GOT3 (cell line): ENCODE measurements at places on chromosomes 5 and 9.

DNA sequence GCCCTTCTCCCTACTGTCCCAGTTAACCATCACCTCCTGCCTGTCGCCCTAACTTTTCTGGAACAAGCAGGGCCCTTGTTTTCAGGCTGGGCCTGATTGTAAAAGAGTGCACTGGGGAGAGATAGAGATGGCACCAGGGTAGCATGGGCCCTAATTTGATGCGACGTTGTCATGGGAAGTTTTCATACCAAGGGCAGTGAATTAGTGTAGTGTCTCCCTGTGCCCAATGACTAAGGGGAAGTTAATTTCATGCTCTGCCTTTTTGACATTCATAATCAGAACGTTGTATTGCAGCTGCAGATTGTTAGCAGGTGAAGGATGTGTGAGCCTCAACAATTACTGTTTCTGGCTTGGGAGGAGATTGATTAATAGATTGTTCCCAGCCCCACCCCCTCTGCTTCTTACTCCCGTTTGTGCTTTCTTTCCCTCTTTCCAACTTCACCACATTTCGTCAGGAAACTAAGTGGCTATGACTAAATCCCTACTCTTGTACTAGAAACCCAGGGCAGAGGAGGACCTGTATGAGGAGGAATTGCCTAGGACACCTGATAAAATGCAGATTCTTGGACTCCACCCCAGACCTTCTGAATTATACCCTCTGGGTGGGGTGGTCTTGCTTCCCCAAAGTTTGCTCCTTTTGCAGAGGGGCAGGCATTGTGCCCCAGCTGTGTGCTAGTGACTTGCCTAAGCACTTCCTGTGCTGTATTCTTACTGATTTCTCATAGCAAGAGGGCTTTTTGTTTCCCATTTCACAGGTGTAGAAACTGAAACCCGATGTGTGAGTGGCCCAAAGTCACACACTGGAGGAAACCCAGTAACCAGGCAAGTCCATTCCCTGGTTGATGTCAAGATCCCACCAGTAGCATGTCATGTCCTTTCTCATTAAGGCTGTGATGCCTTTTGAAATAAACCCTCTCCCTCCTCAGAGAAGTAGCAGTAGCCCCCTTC lies 56.3 kb downstream of the DAB2IP start:
- DNase-seq: no peak

DNA sequence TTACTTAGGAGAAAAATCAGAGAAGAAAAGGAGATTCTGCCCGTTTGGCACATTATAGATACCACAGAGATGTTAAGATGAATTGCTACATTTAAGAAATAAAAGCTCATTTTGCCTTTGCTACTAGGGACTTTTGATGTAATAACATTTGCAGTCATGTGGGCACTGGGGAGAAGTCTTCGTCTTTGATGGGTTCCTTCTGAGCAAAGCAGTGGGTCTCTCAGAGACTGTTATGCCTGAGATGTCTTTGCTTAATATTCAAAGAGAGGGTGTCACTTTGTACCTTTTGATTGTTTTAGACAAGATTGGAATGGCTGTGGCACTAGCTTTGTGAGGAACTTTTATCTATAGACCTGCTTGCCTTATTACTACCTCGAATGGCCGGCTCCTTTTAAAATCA lies 25.0 kb downstream of the SLC25A25 start:
- DNase-seq: no peak

- no peak for DNase-seq
Observed at GRCh38 chr5:173329491-173330337, 1.5 kb upstream of the STC2 start.

GRCh38 chr9:113943112-113944009 lies 67.3 kb downstream of the ZNF618 start:
- no peak for DNase-seq

DNA sequence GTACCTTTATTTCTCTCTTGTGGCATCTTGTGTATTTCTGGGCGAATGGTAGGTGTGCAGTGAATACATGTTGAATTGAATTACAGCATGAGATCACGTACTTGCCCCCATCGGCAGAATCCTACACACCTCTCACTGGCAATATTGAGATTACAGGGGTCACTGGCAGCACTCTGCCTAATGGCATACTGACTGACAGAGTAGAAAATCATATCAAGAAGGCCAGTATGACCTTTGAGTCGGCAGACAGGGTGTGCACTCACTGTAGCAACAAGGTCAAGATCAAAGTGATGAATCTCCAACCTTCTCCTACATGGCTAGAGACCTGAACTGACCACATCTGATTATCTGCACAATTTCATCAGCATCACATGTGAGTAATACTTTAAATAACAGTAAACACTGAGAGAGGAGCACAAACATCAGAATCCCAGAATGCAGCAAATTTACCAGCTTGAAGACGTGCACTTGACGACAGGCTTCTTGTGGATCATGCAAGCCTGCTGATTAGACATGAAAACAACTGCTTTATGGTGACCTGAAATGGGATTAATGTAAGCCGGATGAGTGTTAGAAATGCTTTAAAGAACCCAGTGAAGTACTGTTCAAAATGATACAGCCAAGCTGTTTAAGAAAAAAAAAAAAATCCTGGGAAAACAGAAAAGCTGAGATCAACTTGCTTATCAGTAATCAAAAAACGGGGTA lies 267.1 kb upstream of the EFNA5 start:
- DNase-seq: no peak

GRCh38 chr5:37437711-37438110 lies 58.6 kb downstream of the WDR70 start:
- DNase-seq: no peak

GRCh38 chr5:132788508-132788907 lies 11.5 kb upstream of the SEPTIN8 start:
- DNase-seq: no peak

- DNase-seq: no peak
Observed at GRCh38 chr5:127601601-127602000, 47.3 kb upstream of the CTXN3 start.

GRCh38 chr5:31381299-31381698 lies 150.6 kb downstream of the DROSHA start:
- no peak for DNase-seq

- DNase-seq: no peak
Observed at GRCh38 chr5:157026789-157027424, 32.0 kb downstream of the HAVCR1 start.

DNA sequence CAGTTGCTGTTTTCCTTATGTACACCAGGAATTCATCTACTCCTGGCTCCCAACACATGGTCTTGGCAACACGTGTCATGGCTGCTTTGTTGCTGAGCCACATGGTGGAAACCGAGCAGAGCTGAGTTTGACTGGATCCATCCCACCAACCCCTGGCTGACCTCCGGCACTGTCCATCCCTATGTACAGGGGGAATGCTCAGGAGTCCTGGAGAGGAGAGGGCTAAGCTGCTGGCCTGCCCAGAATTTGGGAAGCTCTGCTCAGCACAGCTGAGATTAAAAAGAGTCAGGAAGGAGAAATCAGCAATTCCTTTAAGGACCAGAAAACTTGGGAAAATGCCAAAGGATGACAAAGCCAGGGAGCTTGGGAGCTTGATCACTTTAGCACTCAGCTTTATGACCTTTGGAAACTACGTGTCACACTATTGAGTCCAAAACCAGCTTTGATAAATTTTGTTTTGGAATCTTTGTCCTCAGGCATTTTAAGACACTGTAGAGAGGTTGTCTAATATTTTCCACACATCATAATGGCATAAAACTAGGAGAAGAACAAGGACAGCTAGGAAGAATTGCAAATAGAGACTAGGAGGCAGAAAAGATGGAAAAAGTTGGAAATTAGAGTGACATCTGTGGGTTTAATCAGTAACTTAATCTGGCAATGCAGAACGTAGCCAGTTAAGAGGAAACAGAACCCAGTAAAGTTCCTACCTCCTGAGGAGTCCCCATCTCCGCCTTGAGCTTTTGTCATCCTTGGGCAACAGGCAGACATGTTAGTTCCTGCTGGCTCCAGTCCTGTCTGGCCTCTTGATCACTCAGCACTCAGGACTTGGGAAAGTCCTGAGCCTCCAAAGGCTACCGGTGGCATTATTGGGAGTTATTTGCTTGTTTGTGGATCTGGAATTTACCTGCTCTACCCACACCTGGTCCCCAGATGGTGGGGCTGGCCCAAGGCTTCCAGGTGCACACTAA lies 62.5 kb upstream of the PLPP1 start:
- no peak for DNase-seq

DNA sequence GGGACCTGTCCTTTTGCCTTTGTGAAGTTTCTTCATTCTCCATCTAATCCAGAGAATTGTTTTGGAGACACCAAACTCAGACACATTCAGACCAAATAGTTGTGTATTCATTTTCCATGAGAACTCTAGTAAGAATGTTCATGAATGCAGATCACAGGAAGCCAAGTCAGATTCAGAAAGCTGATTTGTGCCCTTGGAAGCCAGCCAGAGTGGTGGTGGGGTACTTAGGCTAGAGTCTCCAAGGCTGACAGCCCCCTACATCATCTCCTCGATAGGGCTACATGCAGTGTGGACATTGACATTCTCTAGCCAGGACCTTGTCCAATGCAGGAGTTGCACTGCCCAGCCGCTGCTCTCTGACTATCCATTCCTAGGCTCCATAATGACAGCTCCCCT lies 137.6 kb downstream of the UGCG start:
- no peak for DNase-seq

DNA sequence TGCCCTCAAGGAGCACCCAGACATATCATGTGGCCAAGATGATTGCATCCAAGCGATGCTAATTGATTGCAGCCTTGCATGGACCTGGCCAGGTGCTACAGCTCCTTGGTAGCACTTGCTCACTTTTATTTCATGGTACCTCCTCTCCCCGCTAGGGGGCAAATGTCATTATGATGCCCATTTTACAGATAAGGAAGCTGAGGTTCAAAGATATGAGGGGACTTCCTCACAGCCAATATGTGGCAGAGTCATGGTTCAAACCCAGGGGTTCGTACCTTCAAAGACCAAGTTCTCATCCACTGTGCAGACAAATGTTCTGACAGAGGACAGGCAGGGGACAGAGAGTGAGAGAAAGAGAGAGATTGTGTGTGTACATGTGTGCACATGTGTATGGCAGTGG lies 21.9 kb upstream of the KCNMB1 start:
- no peak for DNase-seq

GRCh38 chr5:172496671-172497371 lies 42.5 kb upstream of the SH3PXD2B start:
- DNase-seq: no peak

GRCh38 chr5:69492391-69492922 lies at the start of gene OCLN:
TSS of gene OCLN (plus strand) at chr5:69492790. CDS start at chr5:69504245, 11,455 bp downstream.
- DNase-seq: no peak

GRCh38 chr5:134738963-134739661 lies 764 bp downstream of the CAMLG start:
- no peak for DNase-seq

DNA sequence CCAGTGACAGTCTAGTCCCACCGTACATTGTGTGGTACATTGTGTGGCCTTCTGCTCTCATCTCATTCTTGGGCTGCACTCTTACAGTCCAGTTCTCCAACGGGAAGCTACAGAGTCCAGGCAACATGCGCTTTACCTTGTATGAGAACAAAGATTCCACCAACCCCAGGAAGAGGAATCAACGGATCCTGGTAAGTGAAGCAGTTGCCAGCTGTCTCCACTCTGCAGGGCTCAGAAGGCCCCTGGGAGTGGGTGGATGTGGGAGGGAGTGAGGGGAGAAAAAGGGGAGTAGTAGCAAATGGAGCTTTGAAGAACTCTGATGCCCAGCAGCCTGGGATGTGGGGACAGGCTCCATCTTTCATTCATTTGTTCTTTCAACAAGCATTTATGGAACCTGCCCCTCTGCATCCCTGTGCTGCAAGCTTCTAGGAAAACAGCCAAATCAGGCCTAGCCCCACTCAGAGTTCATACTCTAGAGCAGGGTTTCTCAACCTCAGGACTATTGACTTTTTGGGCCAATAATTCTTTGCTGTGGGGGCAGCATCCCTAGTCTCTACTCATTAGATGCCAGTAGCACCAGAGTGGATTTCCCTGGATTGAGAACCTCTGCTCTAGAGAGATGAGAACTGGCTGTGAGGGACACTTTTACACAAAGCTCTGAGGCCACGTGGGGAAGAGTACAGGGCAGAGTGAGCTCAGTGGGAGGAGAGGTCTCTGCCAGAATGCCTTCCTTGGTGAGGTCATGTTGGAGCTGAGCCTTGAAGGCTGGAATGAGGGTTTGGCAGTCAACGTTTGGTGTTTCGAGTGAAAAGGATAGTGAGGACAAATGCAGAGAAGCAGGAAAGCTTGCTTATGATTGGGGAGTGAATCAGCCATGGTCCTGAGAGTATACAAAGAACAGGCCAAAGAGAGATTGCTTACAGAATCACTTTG lies 1.1 kb downstream of the POLR1E start:
- DNase-seq: peak; percentile 16

DNA sequence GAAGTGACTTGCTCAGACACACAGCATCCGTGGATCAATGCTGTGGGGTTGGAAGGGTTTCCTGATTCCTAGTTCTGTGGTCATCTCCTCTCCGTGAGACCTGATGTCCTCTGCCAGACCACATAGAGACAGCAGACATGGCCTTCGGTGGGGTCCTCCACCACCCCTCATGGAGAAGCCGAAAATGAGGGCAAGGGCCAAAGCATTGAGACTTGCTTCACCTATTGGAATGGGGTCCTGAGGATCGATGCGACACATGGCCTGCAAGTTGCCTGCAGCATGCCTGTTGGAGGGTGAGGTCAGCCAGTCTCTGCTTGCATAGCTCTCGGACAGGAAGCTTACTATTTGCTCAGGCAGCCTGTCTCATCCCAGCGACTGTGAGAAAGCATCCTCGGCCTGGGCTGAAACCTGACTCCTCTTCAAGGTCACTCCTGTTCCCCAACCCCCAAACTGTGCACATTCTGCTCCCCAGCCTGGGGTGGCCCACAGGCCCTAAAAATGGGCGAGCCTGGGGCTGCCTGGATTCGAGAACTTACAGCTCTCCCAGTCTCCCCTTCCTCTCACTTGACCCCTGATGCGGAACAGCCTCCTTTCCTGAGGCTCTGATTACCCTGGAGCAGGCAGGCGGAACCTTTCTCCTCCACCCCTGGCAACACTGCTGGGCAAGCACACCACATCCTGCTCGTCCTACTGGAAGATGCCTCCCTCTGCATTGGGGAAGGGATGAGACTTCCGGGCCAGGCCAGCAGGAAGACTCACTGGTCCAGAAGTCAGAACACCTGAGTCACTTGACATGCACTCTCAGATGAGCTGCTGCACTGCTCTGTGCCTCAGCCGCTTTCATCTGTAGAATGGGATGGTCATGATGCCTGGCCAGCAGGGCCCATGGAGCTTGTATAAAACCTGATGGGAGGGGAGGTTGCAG lies 186.9 kb downstream of the RGS3 start:
- no peak for DNase-seq

- no peak for DNase-seq
Observed at GRCh38 chr5:87243161-87243844, 24.4 kb upstream of the RASA1 start.

- DNase-seq: no peak
Observed at GRCh38 chr5:147538236-147538635, 28.4 kb upstream of the DPYSL3 start.
